WERI-Rb-1 (cell line): ENCODE measurements at places on chromosomes 12 and 14.

- DNase-seq = no peak
Measured at GRCh38 chr12:5294274-5295070, 137.4 kb upstream of the NTF3 start.

DNA sequence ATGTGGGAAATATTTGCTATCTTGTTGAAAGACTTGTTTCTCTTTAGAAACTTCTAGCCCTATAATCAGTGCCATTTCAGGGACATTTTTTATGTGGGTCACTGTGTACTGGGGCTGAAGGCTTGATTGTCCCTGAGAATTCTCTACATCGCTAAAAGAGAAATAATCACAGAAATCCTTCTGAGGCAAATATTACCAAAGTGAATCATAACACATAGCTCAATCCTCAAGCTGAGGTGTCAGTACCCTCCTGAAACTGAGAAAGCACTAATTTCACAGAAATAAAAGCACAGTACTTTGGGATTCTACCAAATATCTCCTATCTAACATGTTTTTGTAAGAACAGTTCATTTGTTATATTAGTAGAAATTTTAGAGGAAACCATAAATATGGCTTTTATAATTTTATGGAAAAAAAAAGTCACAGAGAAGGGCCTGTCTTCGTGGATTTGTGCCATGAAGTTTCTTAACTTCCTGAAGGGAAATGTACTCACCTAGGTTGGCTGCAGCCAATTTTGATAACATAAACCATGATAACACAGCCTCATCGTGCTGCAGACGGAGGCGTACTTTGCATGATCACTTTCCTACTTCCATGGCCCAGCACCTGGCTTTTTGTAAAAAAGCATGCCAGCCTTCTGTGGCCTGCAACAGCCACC is 163.7 kb upstream of the HIF1A start:
- DNase-seq = no peak

- no peak for DNase-seq
Measured at GRCh38 chr14:32413967-32414640, 85.0 kb downstream of the AKAP6 start.

GRCh38 chr12:89768586-89769482 is 60.2 kb upstream of the ATP2B1 start:
- DNase-seq = no peak

DNA sequence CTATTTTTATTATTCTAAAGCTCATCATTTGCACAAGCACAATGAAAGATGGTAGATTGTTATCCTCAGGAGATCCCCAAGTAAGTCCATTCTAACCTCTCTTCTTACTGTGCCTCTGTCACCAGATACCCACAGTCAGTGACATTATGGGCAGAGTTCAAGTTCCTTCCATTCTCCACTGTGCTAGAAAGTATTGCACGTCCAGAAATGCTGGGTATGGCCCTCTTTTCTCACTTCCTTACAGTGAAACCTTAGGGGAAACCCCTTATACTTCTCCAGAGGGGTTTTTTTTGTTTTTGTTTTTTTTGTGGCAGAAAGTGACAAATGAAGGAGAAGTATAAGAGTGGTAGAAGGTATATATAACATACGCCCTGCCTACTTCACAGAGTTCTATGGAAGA is 102.9 kb downstream of the DIO2 start:
- no peak for DNase-seq
